ENCODE measurements at places on chromosomes 12 and 14.

GRCh38 chr14:77143071-77143470, 1.5 kb upstream of the ZDHHC22 start:
- DNase-seq, result no peak

DNA sequence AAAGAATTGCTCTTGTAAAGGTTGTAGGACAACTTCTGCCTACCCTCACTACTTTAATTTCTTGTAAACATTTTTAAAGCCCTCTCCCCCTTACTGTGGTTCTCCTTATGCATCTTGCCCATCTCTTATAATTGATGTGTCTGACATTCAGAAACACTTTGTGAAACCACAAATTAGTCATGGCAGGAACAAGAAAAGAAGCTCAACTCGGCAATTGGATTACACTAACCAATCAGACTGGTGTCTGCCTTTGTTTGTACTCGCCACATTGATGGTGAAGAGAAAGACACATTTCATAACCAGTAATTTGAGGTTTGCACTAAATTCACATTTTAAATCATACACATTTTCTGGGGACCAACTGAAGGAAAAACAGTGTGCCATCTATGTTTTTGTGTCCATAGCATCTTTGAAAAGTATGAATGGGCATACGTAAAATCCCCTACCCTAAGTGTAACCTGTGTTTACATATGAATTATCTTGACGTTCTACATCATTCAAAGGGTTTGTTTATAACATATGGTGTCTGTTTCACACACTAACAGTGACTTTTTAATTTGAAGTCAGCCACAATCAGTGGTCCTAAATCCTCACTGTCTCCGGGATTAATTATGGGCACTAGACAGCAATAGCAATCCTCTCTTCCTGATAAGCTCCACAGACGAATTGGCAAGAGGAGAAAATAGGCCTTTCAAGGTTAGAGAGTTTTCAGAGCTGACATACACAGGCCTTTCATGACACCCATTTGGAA, 49.9 kb downstream of the OTX2 start:
- no peak for DNase-seq

GRCh38 chr14:67564236-67564635, 31.1 kb downstream of the PLEKHH1 start:
- no peak for DNase-seq

DNA sequence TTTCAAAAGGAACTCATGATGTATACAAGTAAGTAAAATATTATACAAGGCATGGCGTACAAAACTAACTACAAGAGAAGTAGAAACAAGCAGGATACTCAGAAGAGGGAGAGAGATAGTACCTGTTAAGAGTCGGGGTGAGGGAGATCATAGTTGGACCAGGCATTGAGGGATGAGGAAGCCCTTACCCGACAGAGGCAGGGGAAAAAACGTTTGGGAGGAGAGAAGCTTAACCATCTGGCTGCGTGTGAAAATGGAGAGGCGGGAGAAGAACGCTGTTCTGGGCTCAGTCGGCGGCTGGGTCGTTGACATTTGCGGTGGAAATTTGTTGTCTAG, 575 bp upstream of the FMNL3 start:
- DNase-seq, result no peak

- no peak for DNase-seq
Observed at GRCh38 chr12:118544569-118544968, 168.2 kb downstream of the SUDS3 start.

GRCh38 chr12:129841251-129841650, 62.6 kb downstream of the TMEM132D start:
- DNase-seq, result no peak

Measured in muscle of arm (tissue), 14 donors.